Stimulated activated CD4-positive, alpha-beta T cell treated with anti-CD3 and anti-CD28 coated beads, Interleukin-2, amount 100 ng/mL, for 48 hours (primary cell): ENCODE measurements at places on chromosomes 1 and 21.

GRCh38 chr1:185279571-185279970, 37.5 kb downstream of the IVNS1ABP start:
- DNase-seq, result no peak

DNA sequence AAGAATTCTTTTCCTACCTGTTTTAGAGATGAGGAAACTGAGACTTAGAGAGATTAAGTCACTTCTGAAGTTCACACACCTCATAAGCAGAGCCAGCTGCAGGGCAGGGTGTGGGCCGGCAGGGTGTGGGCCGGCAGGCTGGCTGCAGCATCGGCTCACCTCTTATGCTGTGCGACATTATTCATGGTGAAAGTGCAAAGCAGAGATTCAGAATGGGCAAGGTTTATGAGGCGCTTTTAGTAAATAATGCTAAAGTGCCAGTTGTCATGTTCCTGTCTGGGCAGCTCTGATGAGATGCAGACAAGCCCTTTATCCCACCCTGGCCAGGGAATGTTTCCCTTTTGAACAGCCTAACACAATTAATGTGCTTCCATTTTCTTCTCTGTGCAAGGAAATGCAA, 14.6 kb downstream of the MAB21L3 start:
- no peak for DNase-seq

DNA sequence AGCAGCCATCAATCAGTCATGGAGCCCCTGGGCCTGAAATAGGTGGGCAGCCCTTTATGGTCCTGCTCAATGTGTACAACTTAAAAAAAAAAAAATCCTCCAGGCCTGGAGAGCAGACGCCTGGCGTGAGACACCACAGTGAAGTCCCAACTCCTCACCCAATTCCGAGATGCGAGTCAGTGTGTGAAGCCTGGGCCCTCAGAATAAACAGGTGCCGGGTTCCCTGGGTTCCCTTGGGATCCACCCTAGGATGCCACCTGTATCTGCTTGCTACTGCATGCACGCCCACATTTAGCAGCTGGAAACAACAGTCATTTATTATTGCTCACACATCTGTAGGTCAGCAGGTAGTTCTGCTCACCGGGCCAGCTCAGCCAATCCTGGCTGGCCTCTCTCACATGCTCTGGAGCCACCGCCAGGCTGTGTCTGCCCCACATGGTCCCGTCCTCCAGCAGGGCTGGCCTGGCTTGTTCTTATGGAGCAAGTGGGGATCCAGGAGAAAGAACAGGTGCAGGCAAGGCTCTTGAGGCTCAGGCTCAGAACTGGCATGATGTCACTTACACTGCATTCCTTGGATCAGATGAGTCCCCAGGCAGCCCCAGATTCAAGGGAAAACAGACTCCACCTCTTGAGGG, 172.7 kb downstream of the NPHP4 start:
- DNase-seq, result no peak

DNA sequence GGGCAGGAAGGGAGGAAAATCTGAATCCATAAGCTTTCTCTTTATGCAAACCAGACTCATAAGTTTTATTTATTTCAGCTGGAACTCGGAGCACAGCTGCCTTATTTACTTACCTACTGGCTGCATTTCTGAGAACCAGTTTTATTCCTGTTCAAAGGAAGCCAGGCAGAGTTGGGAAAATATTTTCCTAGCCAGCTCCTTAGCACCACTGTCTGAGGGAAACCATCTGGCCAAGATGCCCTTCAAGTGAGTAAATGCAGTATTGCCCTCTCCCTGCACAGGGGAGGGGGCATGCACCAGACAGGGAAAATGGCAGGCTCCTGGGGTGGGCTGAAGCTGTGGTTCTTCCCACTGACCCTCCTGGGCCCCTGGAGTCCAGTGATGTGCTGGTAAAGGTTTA, 28.9 kb upstream of the FMOD start:
- DNase-seq, result no peak

GRCh38 chr1:1171161-1171545, 2.5 kb upstream of the TTLL10 start:
- DNase-seq, result no peak

GRCh38 chr1:213820362-213821149, 167.2 kb upstream of the PROX1 start:
- no peak for DNase-seq

GRCh38 chr1:200362421-200362820, 47.4 kb downstream of the ZNF281 start:
- no peak for DNase-seq

GRCh38 chr1:234565132-234565531, 44.8 kb downstream of the IRF2BP2 start:
- no peak for DNase-seq

DNA sequence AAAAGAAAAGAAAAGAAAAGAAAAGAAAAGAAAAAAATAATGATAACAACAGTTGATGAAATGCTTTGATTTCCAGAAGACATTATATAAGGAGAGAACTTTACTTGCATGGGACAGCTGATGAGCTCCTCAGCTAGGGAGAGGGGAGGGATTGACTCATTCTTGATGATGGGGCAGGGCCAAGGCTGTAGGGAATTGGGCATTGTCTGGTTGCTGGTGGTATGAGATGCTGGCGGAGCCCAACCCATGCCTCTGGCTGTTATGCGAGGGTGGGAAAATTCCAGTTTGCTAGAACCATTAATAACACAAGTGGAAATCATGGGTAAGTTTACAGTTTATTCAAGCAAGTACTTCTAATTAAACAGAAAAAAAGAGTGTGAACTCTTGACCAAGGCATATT, 36.0 kb upstream of the KIF26B start:
- DNase-seq, result no peak

- no peak for DNase-seq
Observed at GRCh38 chr1:166128195-166128594, 38.6 kb downstream of the FAM78B start.

DNA sequence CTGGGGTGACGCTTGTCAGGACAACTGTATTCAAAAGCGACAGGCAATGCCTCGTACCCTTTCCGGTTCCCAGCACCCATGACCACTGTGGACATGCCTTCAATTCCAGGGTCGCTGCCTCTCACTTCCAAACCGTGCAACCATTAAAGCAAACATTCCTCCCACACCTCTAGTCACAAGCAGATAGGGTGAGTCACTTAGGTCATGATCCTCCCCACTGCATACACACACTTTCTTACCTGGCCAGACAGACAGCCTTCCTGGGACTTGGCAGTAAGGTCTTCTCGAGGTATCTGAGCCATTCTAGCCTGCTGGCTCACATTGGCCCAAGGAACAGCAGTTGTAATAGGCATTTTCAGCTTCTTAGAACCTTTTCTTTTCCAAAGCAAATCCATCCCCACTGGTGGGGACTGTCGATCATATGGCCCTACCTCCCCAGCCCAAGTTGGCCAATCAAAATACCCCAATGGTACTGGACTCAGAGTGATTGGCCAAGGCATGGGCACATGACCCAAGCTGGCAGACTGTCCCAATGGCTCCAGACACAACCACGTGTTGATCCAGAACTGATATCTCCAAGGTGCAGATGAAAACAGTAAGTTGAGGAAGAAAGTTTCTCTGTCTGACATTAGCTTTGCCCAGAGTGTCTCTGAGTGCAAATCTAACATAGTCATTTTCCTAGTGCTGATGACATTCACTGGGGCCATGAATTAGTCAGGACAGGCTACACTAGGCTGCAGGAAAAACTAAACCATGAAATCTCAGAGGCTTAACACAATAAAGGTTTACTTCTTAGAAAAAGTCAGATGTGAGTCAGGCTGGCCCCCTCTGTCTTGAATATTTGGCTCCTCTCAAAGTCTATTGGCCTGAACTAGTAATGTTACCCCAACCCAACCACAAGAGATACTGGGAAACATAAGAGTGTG, 113.8 kb downstream of the RRAGC start:
- DNase-seq, result no peak

GRCh38 chr1:43348343-43348808, 10.4 kb upstream of the CDC20 start:
- DNase-seq, result no peak

DNA sequence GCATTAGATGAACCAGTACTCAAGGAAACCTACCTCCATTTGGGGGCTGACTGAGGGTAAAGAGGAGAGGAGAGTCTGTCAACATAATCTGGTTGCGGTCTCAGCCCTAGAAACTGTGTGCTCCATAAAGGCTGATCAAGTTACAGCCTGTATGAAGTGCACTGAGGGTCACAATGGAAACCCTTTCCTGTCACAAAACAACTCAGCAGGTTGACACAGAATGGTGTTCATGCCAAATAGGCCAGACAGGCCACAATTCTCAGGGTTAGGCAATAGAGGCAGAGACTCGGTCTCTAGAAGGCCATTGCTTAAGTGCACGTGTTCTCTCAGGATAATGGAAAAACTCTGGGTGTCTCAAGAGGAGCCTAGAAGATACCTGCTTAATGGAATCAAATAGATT, 4.1 kb upstream of the ANKRD35 start:
- DNase-seq, result no peak

GRCh38 chr1:159699653-159700052, 14.7 kb downstream of the CRP start:
- no peak for DNase-seq

DNA sequence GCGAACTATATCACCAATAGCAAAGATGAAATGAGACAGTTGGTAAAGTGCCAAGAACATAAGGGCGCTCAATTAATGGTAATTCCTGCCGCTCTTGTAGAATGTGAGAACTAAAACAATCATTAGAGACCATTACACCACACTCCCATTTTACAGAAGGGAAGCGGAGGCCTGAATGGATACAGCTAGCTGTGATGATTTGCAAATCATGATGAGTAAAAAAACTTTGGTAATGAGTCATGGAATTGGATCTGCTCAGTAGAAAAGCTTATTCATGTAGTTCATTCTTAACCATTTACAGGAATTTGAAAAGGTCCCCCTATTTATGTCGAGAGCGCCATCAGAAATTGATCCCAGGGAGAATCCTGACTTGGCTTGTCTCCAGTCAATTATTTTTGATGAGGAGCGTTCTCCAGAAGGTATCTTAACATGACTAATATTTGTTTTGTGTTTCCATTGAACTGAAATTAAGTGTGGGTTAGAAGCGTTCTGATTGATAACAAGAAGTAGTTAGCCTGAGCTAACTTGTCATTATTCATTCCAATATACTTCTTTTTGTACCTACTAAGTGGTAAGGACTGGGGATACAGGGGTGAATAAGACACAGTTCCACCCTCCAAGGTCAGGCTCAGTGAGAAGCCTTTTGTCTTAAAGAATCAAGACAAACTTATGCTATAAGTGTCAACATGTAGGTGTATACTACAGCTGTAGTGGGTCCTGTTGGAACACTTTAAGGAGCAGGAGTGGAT, 812 bp downstream of the TTC4 start:
- DNase-seq, result no peak

DNA sequence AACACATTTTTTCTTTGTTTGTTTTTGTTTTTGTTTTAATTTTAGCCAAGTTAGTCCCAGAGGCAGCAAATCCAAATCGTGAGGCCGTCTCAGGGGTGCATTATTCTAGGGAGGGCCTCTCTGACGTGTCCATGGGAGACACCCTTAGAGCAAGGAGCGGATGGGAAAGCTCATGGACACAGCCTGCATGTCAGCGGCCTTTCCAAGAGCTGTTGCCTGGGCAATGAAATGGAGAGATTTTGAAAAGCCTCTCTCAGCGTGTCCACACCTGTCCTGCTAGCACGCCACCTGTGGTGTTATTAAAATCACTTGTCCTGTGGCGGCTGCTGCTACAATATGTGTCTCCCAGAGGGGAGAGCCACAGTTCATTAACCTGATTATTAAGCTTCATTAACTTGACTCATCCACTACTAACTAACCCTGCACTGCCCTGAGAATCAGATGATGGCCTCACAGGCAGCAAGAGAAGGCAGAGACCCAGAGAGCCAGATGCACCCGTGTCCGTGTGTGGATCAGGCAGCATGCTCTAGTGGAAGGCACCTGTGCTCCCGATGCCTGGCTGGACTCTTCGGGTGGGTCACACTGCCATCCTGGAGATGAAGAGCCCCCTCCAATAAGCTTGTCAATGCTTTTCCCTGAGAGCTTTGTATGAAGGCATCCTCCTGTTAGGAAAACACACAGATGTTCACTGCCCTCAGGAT, 133.3 kb downstream of the PGBD5 start:
- no peak for DNase-seq

DNA sequence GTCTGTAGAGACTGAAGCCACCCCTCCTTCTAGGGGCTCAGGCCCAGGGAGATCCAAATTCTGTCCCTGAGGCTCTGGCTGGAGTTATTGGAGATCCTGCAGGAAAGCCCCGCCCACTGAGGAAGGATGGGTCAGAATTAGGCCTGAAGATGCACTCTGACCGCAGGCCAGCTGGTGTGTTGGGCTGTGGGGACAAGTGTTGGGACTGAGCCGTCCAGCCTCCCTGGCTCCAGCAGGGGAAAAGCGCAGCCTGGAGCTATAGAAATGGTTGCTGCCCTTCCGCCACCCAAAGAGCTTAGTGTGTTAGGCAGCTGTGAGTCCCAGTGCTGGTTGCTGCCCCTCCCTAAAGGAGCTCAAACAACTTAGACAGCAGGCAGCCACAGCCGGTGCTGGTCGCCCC, 33.0 kb upstream of the PRRX1 start:
- DNase-seq, result no peak

- no peak for DNase-seq
Observed at GRCh38 chr21:35057428-35057827, 8.3 kb upstream of the RUNX1 start.
